Epithelial cell of esophagus (primary cell): ENCODE measurements at places on chromosomes 12 and 14.

DNA sequence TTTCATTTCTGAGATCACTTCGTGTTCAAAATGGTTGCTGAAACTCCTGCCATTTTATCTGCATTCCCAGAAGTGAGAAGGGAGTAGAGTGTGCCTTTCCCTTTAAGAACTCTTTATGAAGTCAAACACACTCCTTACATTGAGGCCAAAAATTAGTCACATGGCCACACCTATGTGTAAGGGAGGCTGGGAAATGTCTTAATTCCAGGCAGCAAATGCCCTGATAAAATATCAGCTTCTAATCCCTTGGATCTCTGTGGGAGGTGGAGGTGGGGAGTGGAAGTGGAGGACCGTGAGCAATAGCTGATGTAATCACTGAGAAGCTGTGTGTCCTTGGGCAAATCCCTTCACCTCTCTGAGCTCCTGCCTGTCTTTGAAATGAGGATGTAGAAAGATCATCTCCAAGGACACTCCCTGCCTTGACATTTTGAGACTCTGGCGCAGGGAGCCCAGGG is 22.7 kb upstream of the ANKRD9 start:
- peak; percentile 93 for DNase-seq

DNA sequence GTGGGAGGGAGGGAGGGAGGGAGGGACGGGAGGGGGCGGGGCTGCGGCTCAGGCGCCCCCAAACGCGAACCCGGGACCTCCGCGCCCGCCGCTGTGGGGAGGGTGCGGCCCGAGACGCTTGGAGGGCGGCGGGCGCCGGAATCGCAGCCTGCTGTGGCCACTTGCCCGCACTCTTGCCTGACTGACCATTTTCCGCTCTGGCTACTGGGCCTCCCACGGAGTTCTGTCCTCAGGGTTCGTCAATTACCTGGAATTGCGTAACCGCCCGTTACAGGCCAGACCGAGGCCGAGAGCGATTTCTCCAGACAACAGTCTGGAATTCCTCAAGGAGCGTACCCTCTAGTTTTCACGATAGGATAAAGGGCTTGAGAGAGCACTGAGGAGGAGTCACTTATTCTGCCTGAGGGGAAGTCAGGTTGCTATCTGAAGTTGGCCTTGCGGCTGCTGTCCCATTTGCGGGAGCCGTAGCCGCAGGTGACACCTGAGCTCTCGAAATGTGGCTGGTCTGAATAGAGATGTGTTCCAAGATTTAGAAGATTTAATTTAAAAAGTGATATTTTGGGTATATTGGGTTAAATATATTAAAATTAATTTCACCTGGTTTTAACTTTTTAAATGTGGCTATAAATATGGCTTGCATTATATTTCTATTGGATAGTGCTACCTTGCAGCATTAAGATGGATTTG is 446 bp upstream of the ZNF641 start:
- DNase-seq: peak; percentile 65

GRCh38 chr14:28767030-28767852 is 654 bp downstream of the FOXG1 start:
- DNase-seq: no peak

- peak; percentile 72 for DNase-seq
Measured at GRCh38 chr12:55842681-55843429, at the start of gene MMP19. MMP19 (minus strand) TSS chr12:55842936; CDS start chr12:55842830, 106 bp downstream.

DNA sequence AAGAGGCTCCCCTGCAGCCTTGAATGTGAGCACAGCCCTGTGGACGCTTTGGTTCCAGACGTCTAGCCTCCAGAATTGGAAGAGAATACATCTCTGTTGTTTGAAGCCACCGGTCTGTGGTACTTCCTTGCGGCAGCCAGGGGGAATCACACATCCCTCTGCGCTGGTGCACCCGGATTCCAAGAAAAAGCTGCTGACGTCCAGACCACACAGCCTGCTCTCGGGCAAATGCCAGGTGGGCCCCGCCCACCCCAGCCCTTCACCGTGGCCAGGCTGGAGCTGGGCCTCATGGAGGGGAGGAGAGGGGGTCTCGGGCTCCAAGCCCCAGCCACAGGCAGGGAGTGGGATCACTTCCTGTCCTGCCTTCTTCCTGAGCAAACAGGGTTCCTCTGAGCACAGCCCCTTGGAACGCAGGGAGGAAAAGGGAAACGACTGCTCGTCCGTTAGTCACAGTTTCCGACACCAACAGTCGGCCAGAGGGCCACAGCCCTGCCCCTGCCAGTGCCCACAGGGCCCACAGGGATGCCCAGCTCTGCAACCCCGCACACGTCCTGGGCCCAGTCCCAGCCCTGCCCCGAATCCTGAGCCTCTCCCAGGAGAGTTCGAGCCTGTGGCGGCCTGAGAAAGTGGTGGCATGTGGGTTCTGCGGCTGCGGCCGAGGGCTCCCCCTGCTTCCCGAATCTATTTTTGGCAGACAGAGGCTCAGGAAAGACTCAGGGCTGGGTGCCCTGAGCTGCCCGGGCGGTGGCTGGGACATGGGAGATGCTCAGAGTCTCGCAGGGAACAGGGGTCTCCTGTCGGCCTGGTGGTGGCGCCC is 85.3 kb downstream of the RFLNA start:
- DNase-seq: peak; percentile 75
